Muscle of leg (tissue), 16 donors: ENCODE measurements at places on chromosomes 3 and 15. TPM values are rescaled to one million over a fixed set of nuclear protein-coding genes. Genes with fewer than 3 reads are reported as not detected.
A peak's percentile ranks its signal among the peaks of the same experiment; 100 is the strongest.

- no peak overlapping the region for H3K27ac ChIP-seq
- no peak for DNase-seq
- H3K36me3 ChIP-seq: no peaks in the 10 kb centered on the region
- H3K27me3 ChIP-seq: no peaks in the 10 kb centered on the region
- H3K4me3 ChIP-seq: no peak overlapping the region
These were observed 329.1 kb upstream of the ROBO1 start for GRCh38 chr3:80096909-80097308.

DNA sequence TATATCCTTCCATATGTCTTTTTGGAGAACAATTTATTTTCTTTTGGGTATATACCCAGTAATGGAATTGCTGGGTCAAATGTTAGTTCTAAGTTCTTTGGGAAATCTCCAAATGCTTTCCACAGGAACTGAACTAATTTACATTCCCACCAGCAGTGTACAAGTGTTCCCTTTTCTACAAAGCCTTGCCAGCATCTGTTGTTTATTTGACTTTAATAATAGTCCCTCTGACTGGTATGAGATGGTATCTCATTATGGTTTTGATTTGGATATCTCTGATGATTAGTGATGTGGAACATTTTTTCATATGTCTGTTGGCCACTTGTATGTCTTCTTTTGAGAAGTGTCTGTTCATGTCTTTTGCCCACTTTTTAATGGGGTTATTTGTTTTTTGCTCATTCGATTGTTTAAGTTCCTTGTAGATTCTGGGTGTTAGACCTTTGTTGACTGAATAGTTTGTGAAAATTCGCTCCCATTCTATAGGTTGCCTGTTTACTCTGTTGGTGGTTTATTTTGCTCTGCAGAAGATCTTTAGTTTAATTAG, 48.4 kb downstream of the TMEM45A start:
- no peaks in the 10 kb centered on the region for H3K36me3 ChIP-seq
- no peak overlapping the region for H3K4me3 ChIP-seq

DNA sequence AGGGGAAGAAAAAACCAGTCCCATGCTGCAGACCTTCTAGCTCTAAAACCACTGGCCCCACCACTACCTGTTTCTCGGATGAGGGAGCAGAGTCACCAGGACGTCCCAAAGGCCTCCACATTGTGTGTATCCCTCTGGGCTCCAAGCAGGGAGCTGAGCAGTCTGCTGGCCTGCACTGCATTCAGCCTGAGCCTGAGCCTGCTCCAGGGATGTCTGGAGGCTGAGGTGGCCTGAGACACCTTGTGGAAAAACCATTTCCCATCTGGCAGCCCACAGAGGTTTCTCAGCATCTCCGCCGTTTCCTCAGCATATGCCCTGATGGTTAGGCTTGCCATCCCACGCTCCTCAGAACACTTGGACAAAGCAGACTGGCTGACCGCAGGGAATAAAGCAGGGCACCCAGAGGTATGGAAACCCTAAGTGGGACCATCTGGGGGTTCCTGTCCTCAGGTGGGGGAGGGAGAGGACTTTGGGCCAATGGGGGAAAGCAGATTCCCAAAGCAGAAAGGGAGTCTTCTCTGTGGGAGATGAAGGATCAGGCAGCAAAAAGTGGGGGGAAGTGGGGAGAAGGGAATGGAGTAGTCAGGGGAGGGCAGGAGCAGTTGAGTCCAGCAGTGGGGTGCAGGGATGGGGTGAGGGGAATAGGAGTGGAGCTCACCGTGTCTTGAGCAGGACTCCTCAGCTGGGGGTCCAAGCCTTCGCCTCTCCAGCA, at the start of gene CILP:
Gene CILP, minus strand, starts transcription at position 704 of the 712 bp plus-strand sequence. CDS start 1,718 bp downstream, outside the sequence.
- H3K4me1 ChIP-seq: peaks cover 50% of the 10 kb centered on the region
- H3K27ac ChIP-seq: peak within 1 kb of the TSS; percentile 71
- peak; percentile 76 for DNase-seq
- no peaks in the 10 kb centered on the region for H3K36me3 ChIP-seq
- H3K4me3 ChIP-seq: no peak within 1 kb of the TSS

DNA sequence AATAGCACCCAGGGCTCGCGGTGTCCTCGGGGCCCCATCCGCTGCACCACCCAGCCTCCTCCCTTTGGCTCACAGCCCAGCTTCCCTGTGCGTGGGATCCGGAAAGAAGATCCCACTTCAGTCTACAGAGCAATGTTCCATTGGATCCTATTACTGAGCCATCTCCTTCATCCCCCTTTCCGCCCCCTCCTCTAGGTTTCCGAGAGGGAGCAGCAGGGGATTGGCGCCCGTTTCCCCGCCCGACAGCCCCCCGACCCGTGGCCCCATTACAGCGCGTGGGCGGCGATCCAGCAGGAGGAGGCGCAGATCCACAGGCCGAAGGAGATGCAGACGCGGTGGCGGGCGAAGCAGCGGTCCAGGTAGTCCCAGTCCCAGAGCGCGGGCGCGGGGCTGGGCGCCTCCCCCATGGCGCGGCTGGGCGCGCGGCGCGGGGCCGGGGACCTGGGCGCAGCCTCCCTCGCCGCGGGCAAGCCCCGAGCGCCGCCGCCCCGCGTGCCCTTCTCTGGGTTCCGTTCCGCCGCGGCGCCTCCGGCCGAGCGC, 340 bp downstream of the TMEM44 start:
- H3K27ac ChIP-seq: peak overlapping the region; percentile 79
- DNase-seq: peak; percentile 73
- no peaks in the 10 kb centered on the region for H3K27me3 ChIP-seq
- H3K4me3 ChIP-seq: peak overlapping the region; percentile 78
- peaks cover 20% of the 10 kb centered on the region for H3K36me3 ChIP-seq

DNA sequence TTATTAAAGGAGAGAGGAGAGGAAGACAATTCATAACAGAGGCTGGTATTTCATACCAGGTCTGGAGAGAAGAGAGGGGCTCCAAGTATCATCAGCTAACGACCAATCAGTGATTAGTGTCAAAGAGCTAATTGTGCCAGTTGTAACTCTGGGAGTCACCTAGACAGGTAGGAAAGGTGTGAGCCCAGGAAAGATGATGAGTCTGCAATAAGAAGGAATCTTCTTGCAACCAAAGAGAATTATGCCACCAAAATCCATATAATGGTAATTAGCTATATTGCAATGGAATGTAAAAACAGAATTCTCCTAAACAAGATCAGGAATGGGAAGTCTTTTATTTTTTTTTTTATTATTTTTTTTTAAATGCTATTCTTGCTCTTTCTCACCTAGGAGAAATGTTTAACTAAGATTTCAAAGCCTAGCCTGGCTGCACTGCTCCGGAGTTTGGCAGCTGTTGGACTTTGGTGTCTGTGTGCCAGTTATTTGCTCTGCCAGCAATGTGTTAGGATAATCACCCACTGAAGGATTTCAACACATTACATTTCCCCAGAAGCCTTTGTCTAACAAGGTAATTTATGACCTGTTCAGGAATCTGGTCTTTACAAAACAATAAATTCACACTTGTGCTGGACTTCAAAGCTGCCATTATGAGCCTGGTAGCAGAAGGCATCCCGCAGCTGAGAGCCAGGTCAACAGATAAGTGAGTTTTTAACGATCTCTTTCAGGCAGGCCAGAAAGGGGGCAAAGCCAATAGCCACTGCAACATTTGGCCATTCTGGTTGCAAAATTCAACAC, 89.4 kb downstream of the FOXB1 start:
- DNase-seq: no peak
- no peak overlapping the region for H3K27ac ChIP-seq
- no peak overlapping the region for H3K4me3 ChIP-seq
- peaks cover 14% of the 10 kb centered on the region for H3K27me3 ChIP-seq

- H3K4me1 ChIP-seq: no peaks in the 10 kb centered on the region
- no peaks in the 10 kb centered on the region for H3K36me3 ChIP-seq
- peak; percentile 97 for DNase-seq
- no peaks in the 10 kb centered on the region for H3K27me3 ChIP-seq
- H3K27ac ChIP-seq: peak overlapping the region; percentile 65
These were observed 27.8 kb upstream of the AZI2 start for GRCh38 chr3:28376424-28376823.

- DNase-seq: no peak
- no peak overlapping the region for H3K4me3 ChIP-seq
- no peaks in the 10 kb centered on the region for H3K36me3 ChIP-seq
- H3K4me1 ChIP-seq: no peaks in the 10 kb centered on the region
- H3K27me3 ChIP-seq: no peaks in the 10 kb centered on the region
- H3K27ac ChIP-seq: no peak overlapping the region
These were observed 36.8 kb upstream of the PEX5L start for GRCh38 chr3:180073561-180073960.

Gene KBTBD8
- total RNA-seq: 3.2 TPM

Gene NME9
- total RNA-seq: 0.22 TPM
